ENCODE measurements at places on chromosomes 16 and 17.

DNA sequence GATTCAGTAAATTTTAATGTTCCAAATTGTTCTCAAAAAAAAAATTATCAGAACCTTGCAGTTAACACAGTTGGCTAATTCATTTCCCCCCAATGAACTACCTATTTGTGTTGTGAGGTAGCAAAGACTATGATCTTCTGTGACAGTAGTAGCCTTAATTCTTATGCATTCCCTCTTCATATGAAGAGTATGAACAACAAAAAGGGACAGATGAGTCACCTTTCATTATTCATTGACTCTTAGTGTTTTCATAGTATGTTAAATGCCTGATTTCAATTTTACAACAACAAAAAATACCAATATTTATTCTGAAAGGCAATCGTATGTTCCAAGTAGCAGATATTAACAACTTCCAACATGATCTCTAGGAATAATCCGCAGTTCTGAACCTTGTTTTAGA, 3.6 kb upstream of the SLFN11 start:
- H3K27ac ChIP-seq = no peak overlapping the region
- no peaks in the 10 kb centered on the region for H3K27me3 ChIP-seq
- H3K4me3 ChIP-seq = no peak overlapping the region
- H3K36me3 ChIP-seq = peaks cover under 1% of the 10 kb centered on the region
- peaks cover 32% of the 10 kb centered on the region for H3K4me1 ChIP-seq
- DNase-seq = no peak

DNA sequence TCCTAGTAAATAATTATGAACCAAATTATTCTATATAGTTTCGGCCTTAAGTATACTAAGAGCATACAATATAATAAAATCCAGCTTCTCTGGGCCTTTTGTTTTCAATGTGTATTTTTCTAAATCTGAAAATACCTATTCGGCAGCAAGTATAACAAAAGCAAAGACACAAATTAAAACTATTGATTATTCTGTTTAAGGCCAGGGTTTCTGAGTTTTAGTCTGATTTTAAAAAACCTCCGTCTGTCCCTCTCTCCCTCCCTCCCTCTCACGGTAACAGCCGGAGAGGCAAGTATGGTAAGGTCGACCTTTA, 1.5 kb downstream of the TOB1 start:
- peaks cover 58% of the 10 kb centered on the region for H3K4me1 ChIP-seq
- H3K27me3 ChIP-seq = peaks cover 2% of the 10 kb centered on the region
- peak overlapping the region; percentile 99 for H3K27ac ChIP-seq
- peak overlapping the region; percentile 100 for H3K4me3 ChIP-seq

GRCh38 chr16:63787014-63787413, 1334.8 kb downstream of the CDH11 start:
- H3K4me1 ChIP-seq = no peaks in the 10 kb centered on the region
- no peak overlapping the region for H3K4me3 ChIP-seq
- no peak overlapping the region for H3K27ac ChIP-seq
- no peaks in the 10 kb centered on the region for H3K27me3 ChIP-seq
- H3K36me3 ChIP-seq = no peaks in the 10 kb centered on the region

- H3K36me3 ChIP-seq = peaks cover 7% of the 10 kb centered on the region
- DNase-seq = no peak
- H3K4me1 ChIP-seq = peaks cover 78% of the 10 kb centered on the region
- H3K27ac ChIP-seq = peak overlapping the region; percentile 93
- H3K27me3 ChIP-seq = no peaks in the 10 kb centered on the region
- peak overlapping the region; percentile 65 for H3K4me3 ChIP-seq
Measured at GRCh38 chr17:59361386-59361785, 29.9 kb downstream of the YPEL2 start.

DNA sequence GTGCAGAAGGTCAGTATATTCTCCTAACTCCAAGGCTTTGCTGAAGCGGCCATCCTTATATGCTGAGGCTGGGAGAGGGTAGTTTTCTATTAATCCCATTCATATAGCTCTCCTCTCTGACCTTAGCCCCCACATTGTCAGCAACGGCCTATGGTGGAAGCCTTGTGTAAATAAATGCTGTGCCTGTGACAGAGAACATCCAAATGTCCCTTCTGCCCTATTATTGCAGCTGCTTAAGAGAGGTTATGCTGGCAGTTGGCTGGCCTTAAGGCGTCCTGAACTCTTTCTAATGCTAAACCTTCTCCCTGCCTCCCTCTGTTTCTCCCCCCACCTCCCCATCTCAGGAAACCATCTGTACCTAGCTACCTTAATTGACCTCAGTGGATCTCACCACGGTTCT, 53.6 kb downstream of the ARHGAP44 start:
- H3K4me3 ChIP-seq = no peak overlapping the region
- no peaks in the 10 kb centered on the region for H3K36me3 ChIP-seq
- no peaks in the 10 kb centered on the region for H3K27me3 ChIP-seq
- H3K27ac ChIP-seq = no peak overlapping the region
- H3K4me1 ChIP-seq = no peaks in the 10 kb centered on the region

Data from activated naive CD8-positive, alpha-beta T cell treated with anti-CD3 and anti-CD28 coated beads, Interleukin-2, amount 50 U/mL, for 24 hours (primary cell).